HFFc6 (cell line): ENCODE measurements at places on chromosomes 5 and 9.
A peak's percentile ranks its signal among the peaks of the same experiment; 100 is the strongest.

DNA sequence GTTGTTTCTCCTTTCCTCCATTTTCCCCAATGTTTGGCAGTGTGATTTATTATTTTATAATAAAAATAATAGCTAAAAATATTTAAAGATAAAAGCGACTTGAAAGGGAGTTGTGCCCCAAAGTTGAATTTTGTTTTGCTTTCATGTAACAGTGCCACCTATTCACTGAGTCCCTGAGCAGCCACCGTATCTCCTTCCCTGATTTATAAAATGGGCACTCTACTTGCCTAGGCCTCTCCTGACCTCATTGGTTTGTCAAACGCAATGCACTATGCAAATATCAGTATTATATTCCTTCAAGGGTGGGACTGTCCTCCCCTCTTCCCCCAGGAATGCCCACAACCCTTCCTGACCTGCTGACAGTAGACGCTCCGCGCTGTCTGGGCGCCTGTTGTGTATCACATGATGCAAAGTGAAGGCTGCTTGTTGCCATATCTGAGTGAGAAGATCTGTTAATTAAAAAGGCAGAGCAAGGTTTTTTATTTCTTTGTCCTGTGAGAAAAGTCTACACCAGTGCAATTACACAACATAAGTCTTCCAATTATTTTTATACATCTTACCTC, 81.4 kb downstream of the TTC39B start:
- no peak for DNase-seq

GRCh38 chr9:122265149-122265915, 650 bp downstream of the MRRF start:
- peak; percentile 25 for DNase-seq

DNA sequence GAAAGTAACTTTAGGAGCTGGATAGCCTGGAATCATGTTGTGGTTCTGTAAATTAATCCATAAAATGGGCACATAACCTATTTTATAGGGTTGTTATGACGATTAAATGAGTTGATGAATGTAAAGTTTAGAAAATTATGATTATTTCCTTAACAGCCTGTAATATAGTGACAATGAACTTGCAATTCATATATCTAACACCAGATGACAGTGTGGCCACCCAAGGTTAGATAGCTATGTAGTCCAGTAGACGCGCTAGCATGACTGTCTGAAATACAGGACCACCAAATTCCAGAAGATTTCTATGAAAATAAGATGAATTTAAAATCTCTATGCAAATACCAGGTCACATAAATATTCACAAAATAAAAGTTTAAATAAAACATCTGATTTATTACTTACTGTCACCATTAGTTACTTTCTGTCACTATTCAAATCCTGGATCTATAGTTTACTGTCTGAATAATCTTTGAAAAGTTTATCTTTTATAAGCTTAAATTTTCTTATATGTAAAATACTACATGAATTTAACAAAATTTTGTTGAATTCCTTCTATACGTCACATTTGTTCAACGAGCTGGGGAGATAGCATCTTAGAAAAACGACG, 26.1 kb upstream of the MACIR start:
- peak; percentile 36 for DNase-seq

GRCh38 chr5:178730940-178731265, 444 bp upstream of the ZNF354A start:
- DNase-seq, result no peak

DNA sequence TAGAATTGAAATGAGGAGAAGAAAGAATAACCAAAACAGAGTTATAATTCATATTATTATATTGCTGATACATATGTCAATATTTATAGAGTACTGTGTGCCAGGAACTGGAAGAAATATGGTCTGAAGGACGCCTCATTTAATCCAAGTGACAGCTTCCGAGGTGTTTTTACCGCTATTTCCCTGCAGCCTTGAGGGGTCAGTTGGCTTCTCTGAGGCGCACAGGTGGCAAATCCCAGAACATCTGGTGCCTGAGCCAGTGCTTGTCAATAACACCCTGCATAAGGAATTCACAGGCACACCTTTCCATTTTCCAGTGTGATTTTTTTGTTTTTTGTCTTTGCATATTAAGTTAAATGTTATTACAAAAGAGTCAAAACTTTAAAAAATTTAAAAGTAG, 43.3 kb upstream of the CTSL start:
- DNase-seq, result no peak

DNA sequence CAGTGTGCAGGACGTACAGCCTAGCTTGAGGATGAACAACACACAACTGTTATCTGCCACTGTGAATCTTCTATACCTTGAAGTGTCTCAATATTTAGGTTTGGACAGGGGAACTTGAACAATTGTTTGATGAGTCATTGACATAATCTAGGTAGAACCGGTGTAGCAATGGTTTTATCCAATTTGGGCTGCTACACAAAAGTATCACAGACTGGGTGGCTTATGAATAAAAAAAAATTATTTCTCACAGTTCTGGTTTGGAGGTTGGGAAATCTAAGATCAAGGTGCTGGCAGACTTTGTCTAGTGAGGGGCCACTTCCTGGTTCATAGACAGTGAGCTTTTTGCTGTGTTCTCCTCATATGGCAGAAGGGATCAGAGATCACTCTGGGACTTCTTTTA, 359.7 kb downstream of the HCN1 start:
- no peak for DNase-seq

DNA sequence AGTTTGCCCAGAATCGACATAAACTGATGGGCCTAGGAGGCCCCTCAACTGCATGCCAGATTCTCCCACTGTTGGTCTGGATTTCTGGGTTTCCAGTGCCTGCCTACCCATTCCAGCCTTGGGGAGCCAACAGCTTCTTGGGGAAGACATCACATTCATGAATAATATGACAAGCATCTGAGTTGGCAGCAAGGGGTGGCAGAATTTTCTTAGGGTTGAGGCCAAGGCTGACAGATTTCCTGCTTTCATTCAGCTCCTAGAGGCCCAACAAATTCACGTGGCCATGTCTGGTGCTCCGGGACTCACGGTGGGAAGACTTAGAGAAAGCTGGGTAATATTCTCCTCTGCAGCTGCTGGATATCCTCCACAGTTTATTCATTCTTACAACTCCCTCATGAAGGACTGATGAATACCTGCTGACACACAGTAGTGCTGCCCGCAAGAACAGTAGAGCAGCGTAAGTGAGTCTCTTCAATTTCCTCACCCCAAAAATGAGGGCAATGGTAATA, 305.0 kb upstream of the TNC start:
- no peak for DNase-seq

- DNase-seq, result peak; percentile 21
Measured at GRCh38 chr5:163880302-163880701, 374.9 kb downstream of the MAT2B start.

GRCh38 chr9:126664900-126665643, 51.3 kb downstream of the LMX1B start:
- no peak for DNase-seq

- no peak for DNase-seq
Measured at GRCh38 chr5:33855396-33855795, 36.4 kb downstream of the ADAMTS12 start.

DNA sequence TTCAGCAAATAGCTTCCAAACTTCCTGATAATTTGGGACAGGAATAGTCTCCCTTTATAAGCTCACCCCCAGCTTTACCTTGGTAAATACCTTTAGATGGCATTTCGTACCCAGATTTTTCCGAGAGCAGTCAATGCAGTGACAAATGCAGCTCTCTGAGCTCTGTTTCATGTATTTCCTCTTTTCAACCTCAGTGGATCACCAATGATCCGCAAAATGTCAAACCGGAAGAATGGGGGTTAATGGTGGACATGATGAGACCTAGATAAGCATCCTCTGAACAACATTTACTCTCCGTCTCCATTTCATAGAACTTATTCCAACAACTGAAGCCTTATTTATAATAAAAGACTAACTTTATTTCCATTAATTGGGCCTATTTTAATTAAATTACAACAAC, 227.3 kb downstream of the MCTP1 start:
- no peak for DNase-seq

DNA sequence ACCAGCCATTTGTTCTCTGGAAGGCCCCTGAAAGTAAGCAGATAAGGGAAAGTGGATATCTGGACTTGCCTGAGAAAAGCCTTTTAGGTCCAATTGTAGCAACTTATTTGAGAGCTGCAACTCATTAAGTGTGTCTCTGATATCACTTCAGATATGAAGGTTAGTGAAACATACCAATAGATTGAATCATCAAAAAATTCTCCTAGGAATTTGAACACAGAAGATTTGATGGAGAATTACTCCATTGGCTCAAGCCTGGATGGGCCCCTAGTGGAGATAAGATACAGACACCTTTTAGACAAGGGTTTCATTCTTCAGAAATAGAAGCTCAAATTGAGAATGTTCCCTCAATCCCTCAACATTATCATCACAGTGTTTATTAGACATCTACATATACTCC, 356.7 kb downstream of the NDUFS4 start:
- DNase-seq, result peak; percentile 53

DNA sequence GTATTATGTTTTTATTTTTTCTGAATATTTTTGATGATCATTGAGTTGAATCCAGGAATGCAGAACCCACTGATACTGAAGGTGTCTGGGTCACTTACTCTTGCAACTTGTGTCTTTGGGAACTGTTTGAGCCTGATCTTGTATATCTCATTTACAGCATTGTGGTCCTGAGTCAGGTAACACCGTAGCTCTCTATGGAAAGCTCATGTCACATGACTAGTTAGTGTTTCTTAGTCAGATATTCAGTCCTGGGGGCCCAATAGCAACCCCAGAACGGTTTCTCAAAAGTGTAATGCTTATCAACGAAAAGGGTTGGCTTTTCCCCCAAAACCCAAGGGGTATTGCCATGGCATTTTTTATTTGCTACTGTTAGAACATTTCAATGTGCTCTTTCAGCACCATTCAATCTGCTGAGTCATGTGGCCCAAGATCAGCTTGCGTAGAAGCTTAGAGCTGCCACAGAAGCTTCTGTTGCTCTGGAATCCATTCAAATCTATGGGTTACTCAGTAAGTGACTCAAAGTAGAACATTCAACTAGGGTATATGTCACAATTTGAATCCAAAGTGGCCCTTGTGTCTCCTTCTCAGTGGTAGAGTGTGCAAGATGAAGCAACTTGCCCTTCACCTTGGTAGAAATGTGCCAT, 12.1 kb upstream of the PTAR1 start:
- DNase-seq, result peak; percentile 87

DNA sequence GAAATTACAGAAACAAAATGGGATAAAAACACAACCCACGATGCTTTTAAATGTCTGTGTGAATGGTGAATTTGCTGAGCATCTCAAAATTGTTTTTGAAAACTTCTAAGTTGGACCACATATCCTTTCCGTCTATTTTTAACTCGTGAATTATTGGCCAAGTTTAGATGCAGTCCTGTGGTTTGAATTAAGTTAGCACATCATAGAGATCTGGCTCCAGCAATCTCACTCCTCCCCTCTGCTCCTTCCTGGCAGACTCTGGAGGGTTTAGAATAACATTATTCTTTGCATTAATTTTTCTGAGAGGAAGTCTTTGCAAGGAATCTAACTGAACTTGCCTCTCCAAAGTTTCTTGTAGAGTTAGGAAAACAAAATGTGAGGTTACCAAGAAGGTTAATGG, 14.5 kb upstream of the ANKRD55 start:
- no peak for DNase-seq

- DNase-seq, result no peak
Measured at GRCh38 chr9:81682797-81683196, 6.5 kb downstream of the TLE1 start.

DNA sequence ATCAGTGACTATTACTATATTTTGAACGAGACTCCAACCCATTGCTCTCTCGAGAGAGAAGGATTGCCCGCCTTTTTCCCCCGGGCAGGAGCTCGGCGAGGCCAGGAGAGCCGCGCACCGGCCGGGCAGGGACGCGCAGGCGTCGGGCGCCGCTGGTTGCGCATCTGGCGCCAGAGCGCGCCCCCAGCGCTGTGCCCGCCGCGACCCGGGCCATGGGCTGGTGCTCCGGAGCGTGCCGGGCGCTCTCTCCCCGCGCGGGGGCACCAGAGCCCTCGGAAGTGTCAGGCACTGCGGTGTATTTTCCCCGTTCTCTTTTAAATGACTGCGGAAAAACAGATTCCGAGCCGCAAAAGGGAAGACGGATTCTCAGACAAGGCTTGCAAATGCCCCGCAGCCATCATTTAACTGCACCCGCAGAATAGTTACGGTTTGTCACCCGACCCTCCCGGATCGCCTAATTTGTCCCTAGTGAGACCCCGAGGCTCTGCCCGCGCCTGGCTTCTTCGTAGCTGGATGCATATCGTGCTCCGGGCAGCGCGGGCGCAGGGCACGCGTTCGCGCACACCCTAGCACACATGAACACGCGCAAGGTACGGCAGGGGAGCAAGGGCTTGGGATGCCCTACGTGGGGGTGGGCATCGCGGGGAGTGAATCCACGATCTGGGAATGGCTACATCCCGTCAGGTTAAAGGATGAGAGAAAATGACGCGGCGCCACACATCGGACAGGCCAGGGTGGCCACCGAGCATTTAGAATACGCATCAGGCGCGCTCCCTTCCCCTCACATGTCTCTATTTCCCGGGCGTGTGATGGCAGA, 1.1 kb upstream of the NTRK2 start:
- DNase-seq, result peak; percentile 48

DNA sequence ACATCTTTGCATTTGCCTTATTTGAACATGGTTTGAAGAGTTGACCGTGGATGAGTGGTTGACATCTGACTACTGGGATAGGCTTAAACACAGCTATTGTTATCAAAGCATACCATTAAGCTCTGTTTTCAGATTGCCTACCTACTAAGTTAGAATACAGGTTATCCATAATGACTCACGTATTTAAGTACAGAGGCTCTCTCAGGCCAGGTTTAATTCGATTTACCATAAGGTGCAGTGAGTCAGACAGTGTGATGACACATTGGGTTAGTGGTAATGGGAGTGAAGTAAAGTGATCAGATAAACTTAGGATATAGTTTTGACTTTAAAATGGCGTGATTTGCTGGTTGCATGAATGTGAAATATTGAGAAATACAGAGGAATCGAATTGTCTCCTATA, 732.0 kb upstream of the CTNND2 start:
- no peak for DNase-seq

- DNase-seq, result no peak
Measured at GRCh38 chr9:30534896-30535295, 1849.5 kb upstream of the ACO1 start.

DNA sequence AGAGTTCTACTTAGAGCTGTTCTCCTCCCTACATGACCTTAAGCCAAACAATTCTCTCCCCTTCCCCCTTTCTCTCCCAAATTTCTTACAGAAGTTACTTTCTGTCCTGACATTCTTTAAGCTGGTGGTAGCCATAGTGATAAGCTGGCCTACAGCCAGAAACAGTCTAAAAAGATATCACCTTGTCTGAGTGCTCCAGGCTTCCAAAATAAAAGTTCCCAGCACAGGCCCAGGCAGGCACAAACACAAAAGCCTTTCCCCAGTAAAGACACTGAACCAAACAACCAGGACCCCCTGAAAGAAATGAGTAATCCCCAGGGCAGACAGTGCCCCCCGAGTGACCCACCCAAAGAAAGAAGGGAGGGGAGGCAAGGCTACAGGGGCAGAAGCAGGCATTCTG, 19.2 kb downstream of the SIL1 start:
- no peak for DNase-seq

GRCh38 chr9:84659313-84659712, 10.2 kb upstream of the NTRK2 start:
- no peak for DNase-seq
